Epithelial cell of proximal tubule (primary cell): ENCODE measurements at places on chromosomes 2 and 18.
A peak's percentile ranks its signal among the peaks of the same experiment; 100 is the strongest.

- no peak for DNase-seq
Measured at GRCh38 chr2:23041443-23041842, 343.5 kb upstream of the KLHL29 start.

- peak; percentile 94 for DNase-seq
Measured at GRCh38 chr18:63775166-63775730, at the start of gene SERPINB7. TSS of gene SERPINB7 (plus strand) at chr18:63775418. CDS start at chr18:63782373, 6,955 bp downstream.

GRCh38 chr2:20232837-20233207 lies 7.9 kb upstream of the SDC1 start:
- no peak for DNase-seq

GRCh38 chr2:196725882-196726281 lies 73.6 kb downstream of the GTF3C3 start:
- no peak for DNase-seq

- DNase-seq: peak; percentile 69
Measured at GRCh38 chr2:153101187-153101586, 377.4 kb downstream of the RPRM start.

- DNase-seq: no peak
Measured at GRCh38 chr18:76621226-76621625, 126.2 kb upstream of the ZNF516 start.

DNA sequence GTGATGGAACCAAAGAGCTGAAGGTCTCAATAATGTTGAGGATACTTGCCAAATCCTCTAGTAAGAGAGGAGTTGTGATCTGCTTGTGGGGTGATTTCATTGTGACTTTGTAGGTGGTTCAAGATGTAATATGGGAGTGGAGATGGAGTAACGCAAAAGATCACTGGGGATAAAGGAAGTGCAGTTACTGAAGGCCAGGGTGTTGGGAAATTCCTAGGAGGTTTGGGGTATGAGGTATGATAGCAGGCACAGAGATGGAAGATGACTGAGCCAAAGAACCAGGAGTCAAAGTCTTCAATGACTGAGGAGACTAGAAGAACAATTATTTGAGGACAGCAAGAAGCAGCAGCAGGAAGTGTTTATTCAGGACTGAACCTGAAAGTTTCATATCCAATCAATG lies 222.6 kb downstream of the NCKAP5 start:
- DNase-seq: no peak

DNA sequence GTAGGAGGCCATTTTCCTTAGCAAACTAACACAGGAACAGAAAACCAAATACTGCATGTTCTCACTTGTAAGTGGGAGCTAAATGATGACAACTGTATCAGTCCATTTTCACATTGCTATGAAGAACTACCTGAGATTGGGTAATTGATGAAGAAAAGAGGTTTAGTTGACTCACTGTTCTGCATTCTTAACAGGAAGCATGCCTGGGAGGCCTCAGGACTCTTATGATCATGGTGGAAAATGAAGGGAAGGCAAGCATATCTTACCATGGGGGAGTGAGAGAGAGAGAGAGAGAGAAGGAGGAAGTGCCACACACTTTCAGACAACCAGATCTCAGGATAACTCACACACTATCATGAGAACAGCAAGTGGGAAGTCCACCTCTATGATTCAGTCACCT lies 105.3 kb downstream of the PARD3B start:
- no peak for DNase-seq

GRCh38 chr2:23323198-23323916 lies 61.6 kb upstream of the KLHL29 start:
- DNase-seq: no peak

DNA sequence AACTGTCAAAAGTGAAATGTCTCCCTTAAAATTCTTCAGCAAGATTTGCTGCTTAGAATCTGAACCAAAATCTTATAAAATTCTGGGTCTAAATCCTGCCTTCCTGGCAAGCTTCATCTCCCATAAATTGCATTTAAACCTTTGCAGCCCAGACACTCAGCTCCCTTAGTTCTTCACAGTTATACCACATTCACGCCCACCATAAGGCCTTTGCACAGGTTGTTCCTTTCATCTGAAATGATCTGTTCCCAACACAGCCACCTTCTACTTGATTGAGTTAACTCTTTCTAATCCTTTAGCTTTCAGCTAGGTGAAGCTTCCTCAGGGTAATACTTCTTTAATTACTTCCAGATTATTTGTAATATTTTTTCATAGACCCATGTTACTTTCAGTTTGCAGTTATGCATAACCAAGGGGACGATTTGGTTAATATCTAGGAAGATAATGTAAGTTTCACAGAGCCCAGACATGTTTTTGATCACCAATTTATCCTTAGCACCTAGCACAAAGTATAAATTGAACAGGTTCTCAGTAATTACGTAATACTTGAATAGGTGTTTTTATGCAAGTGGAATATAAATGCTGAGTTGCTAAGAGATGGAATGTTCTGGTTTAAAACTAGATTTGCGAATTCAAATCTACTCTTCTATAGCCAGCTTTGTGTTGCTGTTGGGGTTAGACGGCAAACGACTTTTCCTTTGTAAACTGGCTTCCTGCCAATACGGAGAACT lies 779.7 kb upstream of the PKDCC start:
- DNase-seq: no peak

GRCh38 chr2:216477283-216478035 lies 21.2 kb upstream of the RPL37A start:
- DNase-seq: no peak

DNA sequence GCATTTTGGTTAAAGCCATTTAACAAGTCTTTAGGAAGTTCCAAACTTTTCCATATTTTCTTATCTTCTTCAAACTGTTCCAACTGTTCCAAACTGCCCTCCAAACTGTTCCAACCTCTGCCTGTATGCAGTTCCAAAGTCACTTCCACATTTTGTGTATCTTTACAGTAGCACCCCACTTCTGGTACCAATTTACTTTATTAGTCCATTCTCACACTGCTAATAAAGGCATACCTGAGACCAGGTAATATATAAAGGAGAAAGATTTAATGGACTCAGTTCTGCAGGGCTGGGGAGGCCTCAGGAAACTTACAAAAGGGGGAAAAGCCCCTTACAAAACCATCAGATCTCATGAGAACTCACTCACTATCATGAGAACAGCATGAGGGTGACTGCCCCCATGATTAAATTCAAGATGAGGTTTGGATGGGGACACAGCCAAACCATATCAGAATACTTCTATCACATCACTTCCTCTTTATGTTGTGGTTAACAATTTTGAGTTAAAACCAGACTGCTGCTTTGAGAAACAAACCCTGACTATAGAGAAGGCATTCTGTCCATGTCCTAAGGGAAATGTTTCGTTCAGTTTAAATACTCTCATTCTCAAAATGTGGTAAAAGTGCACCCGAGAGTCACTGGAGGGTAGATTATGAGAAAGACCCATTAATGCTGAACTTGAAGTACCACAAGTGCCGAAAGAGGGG lies 11.0 kb downstream of the IL18R1 start:
- DNase-seq: no peak

DNA sequence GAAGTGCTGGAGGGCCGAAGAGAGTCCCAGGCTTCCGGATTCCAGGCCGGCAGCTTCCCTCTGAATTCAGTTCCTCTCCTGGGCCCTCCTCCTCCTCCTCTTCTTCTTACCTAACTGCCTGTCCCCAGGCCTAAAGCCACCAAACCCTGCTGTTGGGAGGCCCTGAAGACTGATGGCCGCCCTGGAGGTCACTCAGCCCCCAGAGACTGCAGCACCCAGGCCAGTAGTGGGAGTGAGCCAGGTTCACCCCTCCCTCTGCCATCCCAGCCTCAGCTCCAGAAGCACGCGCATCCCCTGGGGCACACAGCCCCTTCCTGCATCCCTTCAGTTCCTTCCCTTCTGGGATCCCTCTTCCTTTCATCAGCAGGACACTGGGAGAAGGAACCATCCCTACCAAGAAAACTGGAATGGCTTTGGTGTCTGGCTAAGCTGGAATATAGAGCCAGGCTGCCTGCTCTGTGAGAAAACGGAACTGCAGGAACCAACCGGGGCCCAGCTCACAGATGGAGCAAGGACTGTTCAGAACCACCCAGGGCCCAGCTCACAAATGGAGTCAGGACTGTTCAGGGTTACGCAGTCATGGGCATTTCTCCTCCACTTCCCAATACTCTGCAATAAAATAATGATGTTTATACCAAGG lies 127.4 kb downstream of the NDUFA10 start:
- DNase-seq: no peak

- peak; percentile 86 for DNase-seq
Measured at GRCh38 chr2:127735537-127736399, 34.5 kb downstream of the SFT2D3 start.

GRCh38 chr2:157305723-157306110 lies 19.9 kb downstream of the ERMN start:
- no peak for DNase-seq

DNA sequence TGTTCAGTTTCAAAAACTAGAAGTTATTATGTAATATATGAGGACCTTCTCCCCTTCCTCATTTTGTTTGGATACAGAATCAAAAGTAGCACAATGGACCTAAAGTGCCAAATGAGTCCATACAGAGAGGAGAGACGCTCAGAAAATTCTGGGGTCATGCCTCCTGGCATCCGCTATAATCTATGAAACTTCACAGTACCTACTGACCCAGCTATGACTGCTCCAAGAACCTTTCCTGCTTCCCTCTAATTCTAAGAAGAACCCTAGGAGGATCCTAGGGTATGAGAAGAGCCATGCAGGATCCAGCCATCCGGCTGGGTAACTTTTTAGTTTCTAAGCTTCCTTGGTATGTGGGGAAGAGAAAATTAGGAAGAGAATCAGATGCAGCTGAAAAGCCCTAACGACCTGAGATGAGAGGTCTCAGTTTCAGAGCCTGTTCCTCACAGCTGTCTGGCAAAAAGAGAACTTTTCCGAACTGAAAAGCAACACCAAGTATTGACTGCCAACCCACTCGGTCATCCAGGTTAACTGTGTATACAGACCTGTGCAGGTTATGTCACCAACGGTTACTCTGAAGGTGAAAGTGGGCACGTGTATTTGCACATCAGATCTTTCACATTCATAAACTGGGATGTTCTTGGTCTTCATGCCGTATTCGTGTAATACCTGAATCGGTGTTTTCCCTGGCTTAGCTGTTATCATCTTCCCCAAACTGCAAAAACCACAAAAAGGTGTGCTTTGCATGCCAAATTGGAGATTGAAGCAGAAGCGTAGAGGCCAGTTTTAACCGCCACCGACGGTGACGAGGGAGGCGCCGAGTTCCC lies 1.1 kb downstream of the PRKRA start:
- DNase-seq: no peak

GRCh38 chr2:237012577-237013267 lies 73.0 kb upstream of the COPS8 start:
- DNase-seq: no peak

- no peak for DNase-seq
Measured at GRCh38 chr2:214651451-214651850, 158.0 kb downstream of the BARD1 start.

DNA sequence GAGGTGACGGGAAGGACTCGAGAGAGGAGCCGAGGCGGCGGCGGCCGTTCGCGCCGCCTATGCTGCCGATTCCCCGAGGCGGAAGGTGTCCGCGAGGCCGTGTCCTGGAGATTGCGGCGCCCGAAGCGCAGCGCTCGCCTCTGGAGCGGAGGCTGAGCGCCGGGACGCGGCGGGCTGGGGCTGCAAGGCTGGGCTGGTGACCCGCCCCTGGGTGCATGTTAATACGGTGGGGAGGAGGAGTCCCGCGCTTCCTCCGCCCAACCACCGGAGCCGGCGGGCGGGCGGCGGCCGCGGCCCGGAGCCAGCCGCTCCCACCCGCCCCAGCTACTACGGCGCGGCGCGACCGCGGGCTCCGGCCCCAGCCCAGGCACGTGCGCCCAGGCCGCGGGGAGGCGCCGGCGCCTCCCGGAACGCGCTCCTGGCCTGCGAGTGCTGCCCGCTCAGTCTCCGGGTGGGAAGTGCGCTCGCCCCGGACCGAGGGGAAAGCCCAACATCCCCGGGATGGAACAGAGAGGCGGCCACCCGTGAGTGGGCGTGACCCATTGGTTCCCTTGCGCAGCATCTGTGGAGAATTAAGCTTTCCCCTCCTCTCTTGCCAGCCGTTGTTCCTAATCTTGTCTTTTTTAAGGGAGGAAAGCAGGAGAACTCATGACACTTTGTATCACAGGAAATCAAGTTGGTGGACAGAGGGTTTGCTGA lies at the start of gene DLGAP1:
DLGAP1 (minus strand) TSS at position 195 of the 699 bp plus-strand sequence.
- DNase-seq: no peak

GRCh38 chr2:54946220-54946805 lies 103.9 kb downstream of the RTN4 start:
- DNase-seq: no peak

DNA sequence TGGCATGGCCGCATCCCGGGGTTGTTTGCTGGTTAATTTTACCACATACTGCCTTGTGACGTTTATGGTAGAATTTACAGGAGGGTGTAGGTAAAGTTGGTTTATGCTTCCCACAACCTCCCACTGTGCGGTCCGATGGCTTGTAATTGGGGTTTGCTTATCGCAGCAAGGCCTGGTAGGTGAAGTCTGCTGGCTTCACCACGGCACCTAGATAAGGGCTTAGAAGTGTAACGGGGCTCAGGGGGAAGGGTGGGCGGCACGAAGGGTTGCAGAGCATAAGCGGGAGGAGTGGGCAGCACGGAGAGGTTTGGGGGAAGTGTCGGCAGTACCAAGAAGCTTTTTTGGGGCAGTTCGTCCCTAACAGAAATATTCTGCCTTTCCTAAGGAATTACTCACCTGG lies 39.0 kb upstream of the TMEM131 start:
- no peak for DNase-seq

DNA sequence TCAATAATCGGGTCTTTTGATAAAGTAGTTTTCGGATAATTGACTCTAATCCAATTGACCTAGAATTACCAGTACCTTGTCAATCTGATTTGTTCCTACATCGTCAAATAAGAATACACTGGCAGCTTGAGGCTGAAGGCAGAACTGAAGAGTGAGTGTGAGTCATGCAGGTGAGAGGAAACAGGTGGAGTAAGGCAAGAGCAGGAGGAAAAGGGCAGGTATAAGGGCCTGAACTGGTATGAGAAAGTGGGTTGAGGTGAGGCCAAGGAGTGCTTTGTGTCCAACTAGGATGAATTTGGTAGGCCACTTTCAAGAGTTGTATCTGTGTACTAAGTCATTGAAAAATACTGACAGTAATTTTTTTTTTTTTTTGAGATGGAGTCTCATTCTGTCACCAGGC lies 186.0 kb downstream of the ZNF385B start:
- DNase-seq: no peak

DNA sequence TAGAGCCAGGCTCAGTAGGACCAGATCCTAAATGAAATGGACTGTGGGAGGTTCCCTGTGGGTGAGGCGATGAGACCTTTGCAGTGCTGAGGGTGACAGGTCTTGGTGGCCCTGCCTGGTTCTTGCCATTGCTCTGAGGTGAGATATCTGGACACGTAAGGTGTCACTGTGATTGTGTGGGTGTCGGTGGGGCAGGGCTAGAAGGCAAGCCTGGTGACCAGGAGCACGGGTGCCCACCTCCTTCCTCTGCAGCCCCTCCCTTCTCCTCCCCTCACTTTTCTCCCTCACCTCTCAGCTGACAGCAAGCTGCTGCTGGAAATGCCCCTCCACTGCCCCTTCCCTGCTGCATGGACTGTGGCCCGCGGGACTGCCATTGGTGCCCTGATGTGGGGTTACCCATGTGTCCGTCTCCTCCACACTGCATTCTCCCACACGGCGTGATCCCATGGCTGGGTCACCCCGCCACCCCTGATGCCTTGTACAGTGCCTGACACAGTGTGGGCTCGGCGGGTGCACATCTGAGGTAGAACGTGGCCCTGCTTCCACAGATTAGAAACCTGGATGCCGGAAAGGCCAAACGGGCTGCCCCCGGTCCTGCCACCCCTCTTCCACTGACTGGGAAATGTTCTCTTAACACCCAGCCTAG lies 55.6 kb upstream of the FOSL2 start:
- DNase-seq: no peak

- DNase-seq: no peak
Measured at GRCh38 chr18:54871231-54871630, 43.0 kb downstream of the RAB27B start.

GRCh38 chr18:55763298-55763697 lies 175.3 kb upstream of the TCF4 start:
- DNase-seq: peak; percentile 52
